ENCODE measurements at places on chromosomes 11 and 22.

DNA sequence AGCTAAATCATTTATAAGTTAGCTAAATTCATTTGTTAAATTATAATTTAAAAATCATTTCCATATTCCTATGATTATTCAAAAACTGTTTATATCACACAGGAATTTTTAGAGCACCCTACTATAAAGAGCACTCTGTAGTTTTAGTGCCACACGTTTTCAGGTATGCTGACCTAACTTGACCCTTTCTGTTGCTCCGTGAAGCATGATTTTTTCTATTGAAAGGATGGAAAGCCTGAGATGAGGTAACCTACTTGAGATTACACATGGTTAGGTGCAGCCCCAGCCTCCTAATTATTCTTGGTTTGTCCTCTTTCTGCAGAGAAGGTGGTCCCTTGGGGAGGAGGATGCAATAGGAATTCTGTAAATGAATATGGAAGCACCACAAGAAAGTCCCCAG lies 72.6 kb downstream of the PPFIBP2 start:
- DNase-seq: no peak

DNA sequence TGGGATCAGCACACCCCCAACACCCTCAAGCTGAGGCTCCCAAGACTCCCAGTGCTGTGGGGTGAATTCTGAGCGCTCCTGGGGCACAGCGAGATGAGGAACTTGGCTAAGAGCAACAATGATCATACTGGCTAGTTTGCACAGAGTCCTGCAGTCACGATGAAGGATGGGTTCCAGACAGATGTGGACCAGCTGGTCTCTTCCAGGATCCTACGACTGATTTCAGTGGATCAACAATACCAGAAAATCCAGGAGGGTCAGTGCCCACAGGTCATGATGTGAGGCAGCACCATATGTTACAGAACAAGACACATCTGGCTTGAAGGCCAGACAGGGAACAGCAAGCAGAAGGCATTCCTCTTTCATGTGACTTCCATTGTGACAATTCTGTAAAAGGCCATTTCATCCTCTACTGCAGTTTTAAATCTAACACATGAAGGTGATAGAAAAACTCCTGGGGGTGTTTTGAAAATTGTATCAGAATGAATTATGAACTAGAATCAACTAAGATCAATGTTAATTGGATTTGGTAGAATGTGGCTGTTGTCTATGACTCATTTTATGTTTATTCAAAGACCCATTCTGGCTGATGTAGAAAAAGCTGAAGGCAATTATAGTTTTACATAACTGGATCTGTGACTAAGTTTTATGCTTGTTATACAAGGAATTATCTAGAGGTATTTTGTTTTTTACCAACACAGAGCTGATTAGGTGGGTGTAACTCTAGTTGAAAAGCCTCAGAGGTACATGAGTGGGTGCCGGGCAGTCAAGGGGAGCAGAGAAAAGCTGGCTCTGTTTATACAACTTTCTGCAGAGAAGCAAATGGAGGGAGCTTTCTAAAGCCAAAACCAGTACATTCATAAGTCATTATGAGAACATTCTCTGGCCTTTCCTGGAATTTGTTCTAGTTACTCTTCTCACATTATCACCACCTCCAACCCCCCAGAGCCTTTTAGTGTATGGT lies 29.1 kb downstream of the OR52K1 start:
- DNase-seq: no peak

- no peak for DNase-seq
Observed at GRCh38 chr22:39138357-39138997, 14.0 kb downstream of the CBX7 start.

GRCh38 chr11:19666951-19667350 lies 45.7 kb upstream of the NAV2 start:
- no peak for DNase-seq

DNA sequence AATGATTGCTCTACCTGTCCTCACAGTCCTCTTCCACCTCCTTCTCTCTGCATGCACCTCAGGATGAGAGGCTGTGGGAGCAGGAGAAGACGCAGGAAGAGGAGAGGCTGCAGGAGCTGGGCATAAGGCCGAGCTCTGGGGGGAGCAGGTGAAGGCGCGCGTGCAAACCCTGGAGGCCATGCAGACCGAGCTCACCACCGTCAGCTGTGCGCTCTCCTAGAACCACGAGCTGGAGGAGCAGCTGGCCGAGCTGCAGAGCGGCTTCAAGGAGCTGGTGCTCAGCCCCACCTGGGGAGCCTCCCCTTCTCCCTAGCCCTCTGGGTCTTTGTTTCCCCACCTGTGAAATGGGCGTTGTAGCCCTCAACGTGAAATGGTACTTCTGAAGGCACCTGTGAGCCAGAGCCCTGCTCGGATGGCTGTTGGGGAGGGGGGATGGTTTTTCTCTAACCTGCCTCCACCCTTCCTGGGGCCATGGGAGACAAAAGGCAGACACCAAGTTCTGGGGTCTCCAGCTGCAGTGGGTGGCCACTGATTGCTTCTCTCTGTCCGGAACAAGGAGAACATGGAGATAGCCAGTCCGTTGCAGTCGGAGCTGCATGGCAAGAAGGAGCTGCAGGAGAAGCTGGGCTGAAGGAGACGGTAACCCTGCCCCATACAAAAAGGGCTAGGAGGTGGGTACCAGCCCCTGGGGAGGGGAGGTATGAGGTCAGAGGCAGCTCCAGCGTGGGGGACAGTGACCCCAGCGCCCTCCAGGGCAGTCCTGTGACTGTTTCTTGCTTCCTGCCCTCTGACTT lies 65.2 kb upstream of the A4GALT start:
- DNase-seq: no peak

DNA sequence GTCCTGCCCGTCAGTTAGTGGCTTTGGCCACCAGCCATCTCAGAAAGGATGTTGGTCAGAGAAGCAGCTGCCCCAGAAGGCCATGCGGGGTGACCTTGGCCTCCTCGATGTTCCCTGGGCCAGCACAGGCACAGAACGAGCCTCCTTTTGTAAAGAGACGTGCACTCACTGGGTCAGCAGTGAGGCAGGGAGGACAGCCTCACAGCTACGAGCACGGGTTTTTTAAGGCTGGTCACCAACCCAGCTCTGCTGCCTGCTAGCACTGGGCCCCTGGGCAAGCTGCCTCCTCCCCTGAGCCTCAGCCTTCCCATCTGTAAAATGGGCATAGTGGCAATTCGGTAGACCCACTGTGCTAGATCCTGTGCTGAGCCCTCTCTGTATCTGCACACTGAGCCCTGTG lies 10.8 kb downstream of the IGLL1 start:
- no peak for DNase-seq

GRCh38 chr11:17821648-17822400 lies 87.2 kb downstream of the KCNC1 start:
- DNase-seq: no peak

GRCh38 chr11:128483211-128483788 lies 104.1 kb downstream of the ETS1 start:
- DNase-seq: no peak

DNA sequence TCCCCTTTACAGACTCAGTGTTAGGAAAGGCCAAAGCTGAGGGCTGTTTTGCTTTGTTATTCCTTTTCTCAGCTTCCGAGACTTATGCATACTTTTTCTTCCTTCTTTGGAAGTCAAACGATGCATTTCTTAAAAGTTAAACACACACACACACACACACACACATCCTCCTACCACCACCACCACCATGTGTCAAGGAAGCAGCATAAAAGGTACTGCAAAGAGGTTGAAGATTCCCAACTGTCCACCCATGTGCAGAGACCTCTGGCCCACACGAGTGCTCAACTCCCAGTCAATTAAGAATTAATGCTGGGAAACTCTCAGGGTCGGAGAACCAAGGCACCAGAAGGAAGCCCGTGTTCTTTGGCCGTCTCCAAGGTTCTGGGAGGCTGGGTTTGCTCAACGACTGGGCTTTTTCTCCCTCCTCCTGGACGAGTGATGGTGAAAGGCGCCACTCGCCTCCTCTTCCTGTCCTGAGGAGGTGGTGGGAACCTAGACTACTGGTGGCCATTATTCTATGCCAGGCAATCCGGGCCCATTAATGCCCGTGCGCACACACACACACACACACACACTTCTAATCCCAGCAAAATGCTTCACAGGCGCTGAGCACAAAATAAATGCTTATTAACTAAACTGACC lies 15.1 kb downstream of the MN1 start:
- no peak for DNase-seq

- peak; percentile 89 for DNase-seq
Observed at GRCh38 chr11:65121865-65122696, at the start of the genes FAU and MRPL49. Gene FAU, minus strand, starts transcription at chr11:65122134. Its CDS starts 321 bp downstream, at chr11:65121813. Gene MRPL49, plus strand, starts transcription at chr11:65122321. Its CDS starts 26 bp downstream, at chr11:65122347.

GRCh38 chr11:85762226-85762625 lies 48.7 kb downstream of the SYTL2 start:
- DNase-seq: no peak

GRCh38 chr11:65611028-65611757 lies 2.8 kb downstream of the MAP3K11 start:
- no peak for DNase-seq

GRCh38 chr11:73661035-73661628 lies 14.8 kb downstream of the PLEKHB1 start:
- DNase-seq: peak; percentile 66

DNA sequence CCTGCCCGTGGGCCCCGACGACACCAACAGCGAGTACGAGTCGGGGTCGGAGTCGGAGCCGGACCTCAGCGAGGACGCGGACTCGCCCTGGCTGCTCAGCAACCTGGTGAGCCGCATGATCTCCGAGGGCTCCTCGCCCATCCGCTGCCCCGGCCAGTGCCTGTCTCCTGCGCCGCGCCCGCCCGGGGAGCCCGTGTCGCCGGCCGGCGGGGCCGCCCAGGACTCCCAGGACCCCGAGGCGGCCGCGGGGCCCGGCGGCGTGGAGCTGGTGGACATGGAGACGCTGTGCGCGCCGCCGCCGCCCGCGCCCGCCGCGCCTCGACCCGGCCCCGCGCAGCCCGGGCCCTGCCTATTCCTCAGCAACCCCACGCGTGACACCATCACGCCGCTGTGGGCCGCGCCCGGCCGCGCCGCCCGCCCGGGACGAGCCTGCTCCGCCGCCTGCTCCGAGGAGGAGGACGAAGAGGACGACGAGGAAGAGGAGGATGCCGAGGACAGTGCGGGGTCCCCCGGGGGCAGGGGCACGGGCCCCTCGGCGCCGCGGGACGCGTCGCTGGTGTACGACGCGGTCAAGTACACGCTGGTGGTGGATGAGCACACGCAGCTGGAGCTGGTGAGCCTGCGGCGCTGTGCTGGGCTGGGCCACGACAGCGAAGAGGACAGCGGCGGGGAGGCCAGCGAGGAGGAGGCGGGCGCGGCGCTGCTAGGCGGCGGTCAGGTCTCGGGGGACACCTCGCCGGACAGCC lies 3.8 kb downstream of the MAPK8IP2 start:
- no peak for DNase-seq

- no peak for DNase-seq
Observed at GRCh38 chr11:2426221-2426620, 18.1 kb downstream of the TRPM5 start.

GRCh38 chr11:67167719-67168118 lies 48.7 kb downstream of the KDM2A start:
- no peak for DNase-seq

DNA sequence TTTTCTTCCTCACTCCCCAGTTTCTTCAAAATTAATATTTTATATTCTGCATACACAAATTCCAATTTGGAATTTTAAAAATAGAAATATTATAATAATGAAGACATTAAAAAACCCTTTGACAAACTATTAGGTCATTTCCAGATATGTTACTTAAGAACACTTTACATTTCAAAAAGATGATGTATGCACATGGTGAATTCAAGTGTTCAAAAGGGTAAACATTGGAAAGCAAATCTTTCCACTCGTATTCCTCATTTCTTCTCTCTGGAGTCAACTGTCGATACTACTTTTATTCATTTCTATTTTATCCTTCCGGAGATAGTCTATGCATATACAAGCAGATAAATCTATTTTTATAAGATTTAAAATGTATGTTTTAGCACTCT lies 16.7 kb downstream of the TBCEL start:
- DNase-seq: no peak

GRCh38 chr11:116928845-116929244 lies 91.4 kb upstream of the APOA1 start:
- DNase-seq: no peak

DNA sequence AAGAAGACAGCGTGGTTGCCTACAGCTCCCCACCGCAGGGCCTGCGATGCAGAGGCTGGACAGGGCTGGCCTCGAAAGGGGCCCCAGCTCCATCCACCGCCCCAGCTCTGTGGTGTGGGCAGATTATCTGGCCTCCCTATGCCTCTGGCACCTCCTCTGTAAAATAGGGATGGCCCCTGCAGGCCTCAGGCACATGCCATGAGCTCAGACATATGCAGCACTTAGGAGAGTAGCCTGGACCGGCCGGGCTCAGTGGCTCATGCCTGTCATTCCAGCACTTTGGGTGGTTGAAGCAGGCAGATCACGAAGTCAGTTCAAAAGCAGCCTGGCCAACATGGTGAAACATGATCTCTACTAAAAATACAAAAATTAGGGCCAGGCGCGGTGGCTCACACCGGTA lies 7.4 kb downstream of the APOBEC3D start:
- no peak for DNase-seq

GRCh38 chr11:727859-728748 lies 19.2 kb upstream of the TALDO1 start:
- no peak for DNase-seq

- peak; percentile 35 for DNase-seq
Observed at GRCh38 chr22:50620593-50621355, 7.2 kb downstream of the ARSA start.

- peak; percentile 56 for DNase-seq
Observed at GRCh38 chr11:7690648-7691047, 15.6 kb downstream of the OVCH2 start.

DNA sequence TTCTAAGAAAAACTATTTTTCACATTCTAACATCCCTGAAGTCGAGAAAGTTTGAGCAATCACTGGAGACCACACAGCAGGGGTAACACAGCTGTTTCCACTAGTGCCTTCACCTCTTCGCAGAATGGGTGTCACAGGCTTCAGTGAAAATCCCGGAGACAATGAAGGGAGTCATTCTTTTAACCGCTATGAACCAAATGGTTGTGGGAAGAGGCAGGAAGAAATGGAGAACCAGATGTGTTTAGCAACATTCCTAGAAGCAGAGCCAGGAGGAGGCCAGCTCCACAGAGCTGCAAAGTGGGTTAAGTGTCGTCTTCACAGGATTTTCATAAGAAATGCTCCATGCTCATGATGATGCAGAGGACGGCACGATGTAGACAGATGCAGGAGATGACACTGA lies 221.1 kb downstream of the LARGE1 start:
- no peak for DNase-seq

DNA sequence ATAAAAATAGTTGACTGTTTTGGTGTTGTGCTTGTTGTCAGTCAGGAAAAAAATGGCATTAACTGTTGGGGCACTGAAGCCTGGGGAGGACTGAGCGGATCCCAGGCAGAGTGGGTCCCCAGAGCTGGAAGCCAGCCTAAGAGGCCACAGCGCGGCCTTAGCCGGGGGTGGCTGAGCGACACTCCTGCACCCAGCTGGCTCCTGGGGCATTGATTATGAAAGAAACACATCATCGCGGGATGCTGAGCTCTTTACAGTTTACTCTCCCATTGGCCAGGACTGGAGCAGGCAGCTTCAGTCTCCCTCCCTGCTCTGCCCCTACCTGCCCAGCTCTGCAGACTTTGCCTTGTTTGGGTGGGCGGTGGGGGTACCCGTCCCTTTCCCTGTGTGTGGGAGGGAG lies 121.5 kb downstream of the ST3GAL4 start:
- DNase-seq: no peak

All from HFF-Myc (cell line).